ENCODE measurements at places on chromosomes 2 and 18.

DNA sequence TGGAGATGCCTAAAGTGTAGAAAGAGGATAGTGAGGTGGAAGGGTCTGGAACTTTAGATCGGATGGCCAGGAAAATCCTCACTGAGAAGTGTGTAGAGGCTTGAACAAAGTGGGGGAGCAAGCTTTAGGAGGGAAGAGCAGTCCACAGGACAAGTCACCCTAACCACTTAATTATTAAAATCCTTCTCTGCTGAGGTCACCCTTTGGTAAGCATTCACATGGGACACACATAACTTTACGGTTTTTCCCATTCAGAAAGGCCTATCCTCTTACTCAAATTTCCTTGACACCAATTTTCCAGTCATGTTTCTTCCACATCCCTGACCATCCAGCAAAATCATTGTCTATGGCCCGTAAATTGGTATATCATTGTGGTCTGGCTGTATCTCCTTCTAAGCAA is 31.0 kb upstream of the ZEB2 start:
- no peak for DNase-seq

DNA sequence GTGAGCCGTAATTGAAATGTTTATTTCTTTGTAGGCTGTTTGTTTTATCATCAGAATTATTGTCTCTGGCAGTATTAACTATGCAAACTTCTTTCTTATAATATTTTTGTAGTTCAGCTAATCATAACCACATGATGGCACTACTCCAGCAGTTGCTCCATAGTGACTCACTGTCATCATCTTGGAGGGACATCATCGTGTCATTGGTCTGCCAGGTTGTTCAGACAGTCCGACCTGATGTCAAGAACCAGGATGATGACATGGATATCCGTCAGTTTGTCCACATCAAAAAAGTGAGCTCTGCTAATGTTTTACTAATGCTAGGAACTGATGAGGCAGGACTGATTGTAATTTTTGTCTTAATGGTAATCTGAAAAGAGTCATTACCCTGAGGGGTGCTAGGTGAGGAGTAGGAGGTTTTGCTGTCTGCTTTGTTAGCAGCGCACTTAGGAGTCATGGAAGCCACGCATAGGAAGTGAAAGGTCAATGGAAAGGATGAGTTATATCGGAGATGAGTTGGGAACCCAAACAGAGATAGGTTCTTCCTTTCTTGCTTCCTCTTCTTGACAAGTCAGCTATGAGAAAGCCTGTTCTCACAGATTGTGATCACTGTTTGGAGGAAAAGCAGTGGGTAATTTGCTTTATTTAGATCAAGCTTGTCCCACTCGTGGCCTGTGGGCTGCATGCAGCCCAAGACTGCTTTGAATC is 49.2 kb downstream of the PIKFYVE start:
- peak; percentile 15 for DNase-seq

GRCh38 chr18:37452015-37452414 is 113.6 kb downstream of the CELF4 start:
- no peak for DNase-seq

- no peak for DNase-seq
These were observed 12.0 kb downstream of the CATIP start for GRCh38 chr2:218368621-218369153.

DNA sequence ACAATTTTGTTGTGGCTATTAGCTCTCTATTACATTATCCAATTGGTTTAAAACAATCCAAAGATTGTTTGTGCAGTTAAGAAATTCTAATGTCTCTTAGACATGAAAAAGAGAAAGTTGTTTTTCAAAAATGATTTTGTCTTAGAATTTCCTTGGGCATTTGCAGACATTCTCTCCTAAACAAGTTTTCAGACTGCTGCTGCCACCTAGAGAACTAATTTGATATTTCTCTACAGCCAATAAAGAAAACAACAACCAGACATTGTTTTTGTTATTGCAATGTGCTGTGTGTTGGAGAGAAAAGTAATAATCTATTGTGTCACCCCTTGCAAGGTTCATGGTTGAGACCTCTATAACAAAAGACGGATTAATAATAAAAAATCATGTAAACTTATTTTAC is 119.0 kb upstream of the SYT4 start:
- peak; percentile 6 for DNase-seq

DNA sequence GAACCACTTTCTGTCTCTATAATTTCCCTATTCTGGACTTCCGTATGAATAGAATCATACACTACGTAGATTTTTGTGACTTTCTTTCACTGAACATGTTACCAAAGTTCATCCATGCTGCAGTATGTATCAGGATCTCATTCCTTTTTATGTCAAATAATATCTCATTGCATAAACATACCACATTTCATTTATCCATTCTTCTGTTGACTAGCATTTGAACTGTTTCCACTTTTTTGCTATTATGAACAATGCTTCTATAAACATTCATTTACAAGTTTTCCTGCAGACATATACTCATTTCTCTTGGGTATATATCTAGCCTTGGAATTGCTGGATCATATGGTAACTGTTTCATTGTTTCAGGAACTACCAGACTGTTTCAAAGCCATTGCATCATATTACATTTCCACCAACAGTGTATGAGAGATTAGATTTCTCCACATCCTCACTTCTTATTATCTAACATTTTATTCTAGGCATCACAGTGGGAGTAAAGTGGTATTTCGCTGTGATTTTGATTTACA is 186.2 kb downstream of the DYM start:
- DNase-seq: no peak

- DNase-seq: peak; percentile 65
These were observed 67.5 kb upstream of the MBOAT2 start for GRCh38 chr2:9071032-9071431.

DNA sequence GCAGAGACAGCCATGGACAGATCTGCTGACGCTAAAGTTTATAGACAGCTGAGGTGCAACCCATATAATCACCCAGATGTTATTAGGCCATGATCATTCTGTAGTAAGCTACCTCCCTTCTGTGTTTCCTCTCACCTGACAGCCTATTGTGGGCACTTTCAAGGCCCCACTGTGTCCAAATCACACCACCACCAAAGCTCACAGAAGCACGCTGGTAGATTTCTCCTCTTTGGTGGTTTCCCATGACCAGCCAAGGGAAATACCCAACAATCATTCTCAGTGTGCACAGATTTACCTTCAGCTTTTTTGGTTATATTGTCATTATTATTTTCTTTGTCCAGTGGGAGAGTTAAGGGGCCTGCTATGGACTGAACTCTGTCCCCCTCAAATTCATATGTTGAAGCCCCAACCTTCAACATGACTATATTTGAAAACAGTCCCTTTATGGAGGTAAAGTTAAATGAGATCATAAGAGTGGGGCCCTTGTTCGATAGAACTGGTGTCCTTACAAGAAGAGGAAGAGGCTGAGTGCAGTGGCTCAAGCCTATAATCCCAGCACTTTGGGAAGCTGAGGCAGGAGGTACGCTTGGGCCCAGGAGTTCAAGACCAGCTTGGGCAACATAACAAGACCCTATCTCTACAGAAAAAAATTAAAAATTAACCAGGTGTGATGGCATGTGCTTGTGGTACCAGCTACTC is 74.0 kb upstream of the MSH6 start:
- DNase-seq: no peak

DNA sequence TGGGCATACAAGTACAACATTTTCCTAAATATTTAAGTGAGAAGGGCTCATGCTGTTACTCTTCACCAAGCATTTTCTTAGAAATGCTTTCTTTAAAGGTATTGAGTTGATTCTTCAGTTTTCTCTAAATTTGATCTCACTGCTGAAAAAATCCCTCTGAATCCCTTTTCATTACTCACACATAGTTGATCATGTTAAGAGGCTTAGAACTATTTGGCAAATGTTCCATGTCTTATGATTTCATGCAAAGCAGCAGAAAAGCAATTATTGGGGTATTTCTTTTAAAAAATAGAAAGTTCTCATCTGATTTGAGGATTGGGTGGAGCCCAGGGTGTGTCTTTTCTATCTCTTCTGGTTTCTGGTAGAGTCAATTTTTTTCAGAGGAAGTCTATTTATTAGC is 1079.8 kb upstream of the ZEB2 start:
- DNase-seq: peak; percentile 65

- DNase-seq: peak; percentile 39
These were observed 197.8 kb downstream of the RDH14 start for GRCh38 chr2:18362696-18363095.

DNA sequence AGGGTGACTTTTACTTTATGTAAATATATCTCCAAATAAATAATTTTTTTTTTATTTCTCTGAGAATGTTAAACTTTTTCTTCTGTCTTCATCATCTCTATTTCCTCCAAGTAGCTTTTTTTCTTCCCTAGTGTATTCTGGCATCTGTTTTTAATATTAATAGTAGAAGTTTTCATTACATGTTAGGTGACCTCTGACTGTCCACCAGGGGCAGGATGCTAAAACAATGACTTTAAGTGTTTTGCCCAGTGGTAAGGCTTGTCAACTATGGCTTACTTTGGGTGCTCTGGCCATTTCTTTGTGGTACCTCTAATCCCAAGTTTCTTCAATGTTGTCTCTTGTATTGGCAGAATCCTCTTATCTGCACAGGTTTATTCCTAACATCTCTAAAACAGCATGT is 127.1 kb downstream of the SRBD1 start:
- DNase-seq: peak; percentile 28

GRCh38 chr2:5121121-5121520 is 571.1 kb upstream of the SOX11 start:
- no peak for DNase-seq

DNA sequence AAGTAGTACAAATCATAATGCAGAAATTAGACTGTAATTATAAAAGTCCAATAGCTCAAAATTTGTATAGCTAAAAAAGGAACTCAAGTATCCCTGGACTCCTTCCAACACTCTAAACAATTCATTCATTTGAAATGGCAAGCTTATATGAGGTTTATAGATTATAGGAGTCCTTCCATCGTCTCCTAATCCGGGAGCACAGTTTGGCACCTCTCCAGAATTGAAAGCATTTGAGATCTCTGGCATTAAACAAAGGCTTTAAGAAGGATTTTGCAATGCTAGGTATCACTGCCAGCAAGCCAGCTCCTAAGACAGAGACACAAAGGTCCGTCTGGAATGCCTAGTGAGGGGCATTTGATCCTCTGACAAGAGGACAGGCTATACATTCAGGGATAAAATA is 90.9 kb downstream of the ACVR1 start:
- no peak for DNase-seq

DNA sequence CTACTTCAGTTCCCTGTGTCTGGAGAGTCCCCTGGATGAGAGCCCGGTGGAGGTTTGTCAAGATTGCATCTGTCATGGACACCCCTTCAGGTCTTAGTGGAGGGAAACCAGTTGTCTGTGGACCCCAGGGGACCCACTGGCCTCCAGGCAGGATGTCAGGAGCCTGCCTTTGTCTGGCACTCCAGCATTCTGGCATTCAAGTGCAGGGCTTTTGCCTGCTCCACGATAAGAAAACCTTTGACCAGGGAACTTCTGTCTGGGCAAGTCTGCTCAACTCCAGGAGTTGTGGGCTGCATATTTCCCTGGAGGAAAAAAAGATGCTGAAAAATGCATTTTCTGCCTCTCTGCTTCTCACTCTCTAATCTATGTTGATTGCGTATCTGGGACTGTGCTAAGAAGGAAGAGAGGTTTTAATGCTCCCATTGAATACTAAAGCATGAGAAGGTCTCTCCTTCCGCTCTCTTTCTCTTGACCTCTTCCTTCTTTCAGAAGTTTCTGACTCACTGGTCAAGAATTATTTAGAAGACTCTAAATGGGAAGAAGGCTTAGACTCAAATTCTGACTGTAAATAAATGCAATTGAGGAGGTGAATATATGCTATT is 104.5 kb downstream of the MMADHC start:
- no peak for DNase-seq

GRCh38 chr18:59279722-59280121 is 6.5 kb upstream of the RAX start:
- DNase-seq: no peak

DNA sequence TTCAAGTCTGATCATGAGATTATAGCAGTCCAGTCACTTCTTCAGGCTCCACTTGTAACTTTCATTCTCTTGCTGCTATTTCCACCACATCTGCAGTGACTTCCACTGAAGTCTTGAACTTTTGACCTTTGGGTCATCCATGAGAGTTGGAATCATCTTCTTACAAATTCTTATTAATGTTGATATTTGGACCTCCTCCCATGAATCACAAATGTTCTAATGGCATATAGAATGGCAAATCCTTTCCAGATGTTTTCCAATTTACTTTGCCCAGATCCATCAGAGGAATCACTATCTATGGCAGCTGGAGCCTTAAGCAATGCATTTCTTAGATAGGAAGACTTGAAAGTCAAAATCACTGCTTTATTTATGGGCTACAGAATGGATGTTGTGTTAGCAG is 159.4 kb downstream of the LTBP1 start:
- peak; percentile 22 for DNase-seq

GRCh38 chr18:23229472-23229871 is 94.2 kb downstream of the CABLES1 start:
- DNase-seq: no peak

- DNase-seq: no peak
These were observed 37.9 kb downstream of the LCLAT1 start for GRCh38 chr2:30484995-30485394.

- DNase-seq: no peak
These were observed 130.6 kb downstream of the AKAIN1 start for GRCh38 chr18:5066380-5066977.

GRCh38 chr2:148613231-148614013 is 31.1 kb upstream of the EPC2 start:
- no peak for DNase-seq

- peak; percentile 4 for DNase-seq
These were observed 458 bp downstream of the HYCC2 start for GRCh38 chr2:201070948-201071478.

DNA sequence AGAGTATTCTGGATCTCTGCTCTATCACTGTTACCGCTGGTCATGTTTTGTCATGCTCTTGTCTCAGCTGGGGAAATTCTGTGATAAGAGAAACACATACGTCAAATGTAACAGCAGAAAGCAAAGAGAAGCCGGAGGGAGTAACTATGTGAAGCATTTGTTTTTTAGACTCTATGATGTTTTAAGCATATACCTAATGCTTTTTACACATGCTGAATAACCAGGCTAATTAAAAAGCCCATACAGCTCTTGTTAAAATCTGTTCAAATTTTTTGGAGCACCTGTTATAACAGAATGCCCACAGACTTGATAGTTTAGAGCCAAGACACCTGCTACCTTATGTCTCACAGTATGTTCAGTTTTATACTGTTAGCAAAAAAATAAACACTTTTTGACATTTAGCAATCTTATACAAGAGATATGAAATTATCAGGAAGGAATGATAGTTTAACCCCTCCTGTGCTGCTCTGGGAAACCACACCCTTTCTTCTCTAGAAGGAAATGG is 92.3 kb upstream of the TANK start:
- DNase-seq: no peak

GRCh38 chr18:58619596-58619930 is 9.3 kb downstream of the ALPK2 start:
- no peak for DNase-seq

- DNase-seq: no peak
These were observed 78.0 kb upstream of the RPL31 start for GRCh38 chr2:100924122-100924519.

DNA sequence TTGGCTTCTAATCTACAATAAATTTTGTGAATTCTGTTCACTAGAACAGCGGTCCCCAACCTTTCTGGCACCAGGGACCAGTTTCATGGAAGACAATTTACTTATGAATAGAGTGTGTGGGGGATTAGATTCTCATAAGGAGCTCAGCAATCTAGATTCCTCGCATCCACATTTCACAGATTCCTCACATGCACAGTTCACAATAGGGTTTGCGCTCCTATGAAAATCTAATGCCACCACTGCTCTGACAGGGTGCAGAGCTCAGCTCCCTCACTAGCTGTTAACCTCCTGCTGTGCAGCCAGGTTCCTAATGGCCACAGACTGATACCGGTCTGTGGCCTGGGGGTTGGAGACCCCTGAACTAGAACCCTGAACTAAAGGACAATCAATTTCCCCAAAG is 1568.6 kb upstream of the NXPH2 start:
- no peak for DNase-seq

GRCh38 chr18:14025306-14025940 is 106.8 kb downstream of the ZNF519 start:
- no peak for DNase-seq
